ENCODE measurements at places on chromosomes 11 and 22. TPM values are rescaled to one million over a fixed set of nuclear protein-coding genes. Genes with fewer than 3 reads are reported as not detected.

DTX4 gene
- total RNA-seq = 1.8 TPM

GPR152 gene
- not detected for total RNA-seq

CDCA5 gene
- total RNA-seq = 6.0 TPM

TMEM121B gene
- total RNA-seq = 0.09 TPM

GGTLC2 gene
- total RNA-seq = not detected

DYNC2H1 gene
- total RNA-seq = 55.8 TPM

RNH1 gene
- total RNA-seq = 256 TPM

BACE1 gene
- 34.1 TPM for total RNA-seq

NLRP10 gene
- not detected for total RNA-seq

SYCE3 gene
- total RNA-seq = not detected

DNHD1 gene
- total RNA-seq = 4.5 TPM

OR2AG1 gene
- not detected for total RNA-seq

GAB4 gene
- total RNA-seq = not detected

KCNJ11 gene
- total RNA-seq = not detected

SBF2 gene
- 36.5 TPM for total RNA-seq

C22orf31 gene
- not detected for total RNA-seq

OR2AG2 gene
- total RNA-seq = 0.28 TPM

MAP4K2 gene
- total RNA-seq = 11.0 TPM

ARHGEF17 gene
- 72.8 TPM for total RNA-seq

IFITM10 gene
- 1.5 TPM for total RNA-seq

RTN3 gene
- 55.5 TPM for total RNA-seq

TMEM184B gene
- 43.9 TPM for total RNA-seq
